Memory B cell (primary cell): ENCODE measurements at places on chromosomes 3 and 15.

GRCh38 chr3:42960282-42960681 lies 18.8 kb upstream of the GASK1A start:
- DNase-seq, result no peak

GRCh38 chr3:45730409-45731154 lies 41.4 kb downstream of the SACM1L start:
- DNase-seq, result no peak

GRCh38 chr3:52537165-52537620 lies 788 bp downstream of the UQCC5 start:
- no peak for DNase-seq

GRCh38 chr15:63931556-63931955 lies 97.8 kb upstream of the HERC1 start:
- no peak for DNase-seq

DNA sequence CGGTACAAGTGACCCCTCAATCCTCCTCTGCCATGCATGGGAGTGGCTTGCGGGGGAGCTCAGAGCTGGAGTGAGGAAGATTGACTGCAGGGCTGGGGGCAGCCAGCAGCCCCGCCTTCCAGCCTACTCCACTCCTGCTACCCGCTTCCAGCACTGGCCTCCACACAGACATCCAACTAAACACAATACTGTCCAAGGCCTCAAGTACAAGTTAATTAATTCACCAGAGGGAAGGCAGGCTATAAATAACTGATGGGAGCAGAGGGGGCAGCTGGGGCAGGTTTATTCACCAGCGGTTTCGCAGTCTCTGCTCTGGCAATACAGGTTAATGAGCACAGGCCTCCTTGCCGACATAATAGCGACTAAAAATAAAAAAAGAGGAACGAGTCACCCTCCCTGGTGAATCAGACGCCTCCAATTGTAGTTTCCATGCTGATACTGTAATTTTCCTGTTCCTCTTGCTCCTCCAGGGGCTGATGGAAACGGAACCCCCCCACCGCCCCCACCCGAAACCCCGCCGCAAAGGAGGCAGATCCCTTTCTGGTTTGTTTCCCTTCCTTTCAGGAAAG lies 166.4 kb upstream of the TLE3 start:
- DNase-seq, result peak; percentile 41

GRCh38 chr3:139934613-139935015 lies 371 bp upstream of the CLSTN2 start:
- no peak for DNase-seq

DNA sequence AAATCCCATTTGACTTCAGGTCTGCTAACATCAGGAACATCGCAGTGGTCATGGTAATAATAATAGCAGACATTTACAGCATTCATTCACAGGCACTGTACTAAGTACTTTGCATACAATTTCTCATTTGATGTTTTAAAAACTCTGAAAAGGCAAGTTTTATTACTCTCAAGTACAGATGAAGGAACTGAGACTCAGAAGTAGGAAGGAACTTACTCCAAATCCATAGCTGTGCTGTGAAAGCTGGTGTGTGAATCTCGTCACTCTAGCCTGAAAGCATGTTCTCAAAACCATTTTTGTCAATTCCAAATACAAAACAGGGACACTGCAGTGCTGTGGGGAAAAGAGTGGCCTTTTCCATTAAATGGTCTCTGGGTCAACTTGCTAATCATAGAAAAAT lies 179.9 kb downstream of the FAM43A start:
- no peak for DNase-seq

DNA sequence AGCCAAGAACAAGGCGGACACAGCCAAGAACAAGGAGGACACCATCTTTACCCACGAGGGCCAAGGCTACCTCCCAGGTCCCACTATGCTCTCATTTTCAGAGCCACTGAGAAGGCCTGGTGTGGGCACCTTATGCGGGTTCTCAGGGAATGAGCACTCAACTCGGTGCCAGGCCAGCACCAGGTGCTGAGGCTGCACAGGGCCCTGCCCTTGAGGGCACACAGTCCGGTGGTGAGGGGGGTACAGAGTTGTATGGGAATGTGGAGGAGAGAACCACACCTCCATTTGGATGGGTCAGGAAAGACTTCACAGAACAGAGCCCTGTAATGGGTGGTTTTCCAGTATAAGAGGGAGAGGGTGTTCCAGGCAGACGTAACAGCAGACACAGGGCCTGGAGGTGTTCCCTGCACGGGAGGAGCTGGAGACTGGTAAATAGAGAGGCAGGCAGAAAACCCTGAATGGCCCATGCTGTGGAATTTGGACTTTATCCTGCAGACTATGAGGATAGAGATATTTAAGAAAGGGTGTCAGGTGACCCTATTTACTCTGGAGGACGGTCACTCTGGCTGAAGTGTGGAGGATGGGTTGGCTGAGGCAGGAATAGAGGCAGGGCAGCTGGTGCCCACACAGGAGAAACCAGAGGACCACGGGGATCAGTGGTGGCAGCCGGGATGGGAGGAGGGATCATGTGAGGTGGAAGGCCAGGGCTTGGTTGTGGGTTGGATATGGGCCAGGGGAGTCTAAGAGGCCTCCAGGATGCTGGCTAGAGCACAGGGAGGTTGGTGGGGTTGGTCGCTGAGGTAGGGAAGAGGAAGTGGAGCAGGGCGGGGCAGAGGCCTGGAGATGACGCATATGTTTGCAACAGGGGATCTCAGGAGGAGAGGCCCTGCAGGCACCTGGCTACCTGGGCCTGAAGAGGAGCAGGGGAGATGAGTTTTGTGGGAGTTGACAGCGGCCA lies 34.6 kb downstream of the CRABP1 start:
- DNase-seq, result no peak

DNA sequence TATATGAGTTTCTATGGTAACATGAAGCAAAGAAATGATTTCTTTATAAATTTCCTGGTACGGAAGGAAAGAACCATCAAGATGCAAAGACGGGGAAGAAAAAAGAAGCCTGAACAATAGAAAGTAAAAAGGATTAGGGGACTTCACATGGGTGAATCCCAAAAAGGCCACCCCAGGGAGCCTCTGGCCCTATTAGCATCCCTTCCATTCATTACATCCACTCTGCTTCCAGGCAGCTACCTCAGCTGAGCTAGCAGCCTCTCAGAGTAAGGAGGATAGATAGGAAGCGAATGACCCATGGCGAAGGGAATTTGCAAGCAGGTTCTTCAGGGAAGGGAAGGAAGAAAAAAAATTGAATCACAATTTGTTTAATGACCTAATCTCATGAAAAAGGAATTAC lies 81.6 kb downstream of the GABRB3 start:
- DNase-seq, result no peak

- peak; percentile 90 for DNase-seq
These were observed at the start of gene PPIB for GRCh38 chr15:64162869-64163658. Gene PPIB (minus strand): TSS chr15:64163022. CDS start chr15:64162986, 36 bp downstream.

DNA sequence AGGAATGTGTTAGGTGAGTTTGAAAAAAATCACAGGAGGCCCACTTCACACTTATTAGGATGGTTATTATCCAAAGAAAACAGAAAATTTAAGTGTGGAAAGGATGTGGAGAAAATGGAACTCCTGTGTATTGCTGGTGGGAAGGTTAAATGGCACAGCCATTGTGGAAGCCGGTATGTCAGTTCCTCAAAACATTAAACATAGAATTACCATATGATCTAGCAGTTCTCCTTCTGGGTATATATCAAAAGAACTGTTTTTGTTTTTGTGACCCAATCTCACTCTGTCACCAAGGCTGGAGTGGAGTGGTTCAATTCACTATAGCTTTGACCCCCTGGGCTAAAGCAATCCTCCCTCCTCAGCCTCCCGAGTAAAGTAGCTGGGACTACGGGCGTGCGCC lies 10.4 kb upstream of the ZFYVE19 start:
- no peak for DNase-seq

DNA sequence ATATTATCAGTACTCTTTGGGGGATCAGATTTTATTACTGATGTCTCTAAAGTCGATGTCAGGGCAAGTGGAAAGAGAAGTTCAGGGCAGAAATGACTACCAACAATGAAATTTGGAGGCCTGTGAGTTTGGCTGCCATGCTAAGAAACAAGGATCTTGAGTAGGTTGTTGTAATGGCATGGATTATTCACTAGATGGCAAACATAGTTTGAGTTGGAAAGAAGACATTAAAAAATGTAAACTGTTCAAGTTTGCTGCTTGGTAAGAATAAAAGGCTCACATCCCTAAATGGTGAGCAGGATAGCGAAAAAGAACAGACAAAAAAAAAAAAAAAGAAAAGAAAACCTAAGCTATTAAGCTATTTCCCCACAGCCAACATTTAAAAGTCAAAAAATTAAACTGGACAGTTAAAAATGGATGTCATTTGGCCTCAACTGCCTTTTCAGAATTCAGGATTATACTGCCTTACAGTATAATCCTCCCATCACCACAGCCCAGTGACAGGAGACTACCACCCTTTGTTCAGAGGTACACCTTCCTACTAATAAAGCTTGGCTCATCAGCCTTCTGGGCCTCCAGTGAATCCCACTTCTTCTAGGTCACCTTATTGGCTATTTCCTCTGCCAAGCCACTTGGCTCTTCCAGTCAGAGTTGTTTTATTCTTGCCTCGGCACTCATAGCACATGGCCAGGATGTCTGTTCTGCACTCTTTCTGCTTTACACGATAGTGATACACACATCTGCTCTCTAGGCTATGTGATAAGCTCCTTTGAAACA lies 163.7 kb downstream of the PLD1 start:
- no peak for DNase-seq

- no peak for DNase-seq
These were observed 22.2 kb downstream of the TMEM43 start for GRCh38 chr3:14147066-14147435.

DNA sequence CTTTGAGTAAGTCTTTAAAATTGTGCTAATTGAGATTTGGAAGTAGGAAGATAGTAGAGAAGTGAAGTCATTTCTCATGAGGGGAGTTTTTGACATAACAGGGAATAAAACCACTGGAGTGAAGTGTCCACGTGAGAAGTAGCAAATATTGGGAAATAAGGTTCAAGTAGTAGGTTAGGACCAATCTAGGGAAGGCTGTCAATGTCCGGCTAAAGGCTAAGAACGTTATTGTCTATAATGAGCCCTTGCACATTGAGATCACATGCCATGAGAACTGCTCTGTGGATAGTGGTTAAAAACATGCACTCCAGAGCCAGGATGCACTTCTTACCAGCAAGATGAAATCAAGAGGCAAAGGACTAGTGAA lies 459.9 kb upstream of the TPRG1 start:
- DNase-seq, result no peak

DNA sequence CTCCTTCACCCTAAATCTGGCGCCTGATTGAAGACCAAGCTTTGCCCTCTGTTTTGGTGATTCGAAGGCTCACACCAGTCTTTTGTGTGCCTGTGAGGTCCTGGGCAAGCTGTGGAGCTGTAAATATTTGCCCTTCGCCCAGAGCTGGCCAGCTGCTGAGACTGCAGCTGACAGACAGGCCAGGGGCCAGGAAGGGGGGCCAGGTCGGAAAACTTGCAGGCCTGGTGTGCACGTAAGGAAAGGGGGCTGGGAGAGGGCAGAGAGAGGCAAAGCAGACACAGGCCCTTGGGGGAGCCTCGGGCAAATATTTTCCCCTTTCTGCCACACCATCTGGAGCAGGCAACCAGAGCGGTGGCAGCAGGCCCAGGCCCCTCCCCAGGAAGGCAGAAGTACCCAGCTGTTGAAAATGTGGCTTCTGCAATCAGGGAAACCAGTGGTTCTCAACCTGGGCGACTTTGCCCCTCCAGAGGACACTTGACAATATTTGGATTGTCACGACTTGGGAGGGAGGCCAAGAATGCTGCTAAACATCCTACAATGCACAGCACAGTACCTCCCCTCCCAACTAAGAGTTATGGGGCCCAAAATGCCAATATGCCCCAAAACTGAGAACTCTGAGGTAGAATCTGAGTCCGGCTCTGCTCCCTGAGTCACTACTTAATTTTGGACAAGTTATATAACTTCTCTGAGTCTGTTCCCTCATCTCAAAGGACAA lies 2.5 kb downstream of the PDZRN3 start:
- no peak for DNase-seq

DNA sequence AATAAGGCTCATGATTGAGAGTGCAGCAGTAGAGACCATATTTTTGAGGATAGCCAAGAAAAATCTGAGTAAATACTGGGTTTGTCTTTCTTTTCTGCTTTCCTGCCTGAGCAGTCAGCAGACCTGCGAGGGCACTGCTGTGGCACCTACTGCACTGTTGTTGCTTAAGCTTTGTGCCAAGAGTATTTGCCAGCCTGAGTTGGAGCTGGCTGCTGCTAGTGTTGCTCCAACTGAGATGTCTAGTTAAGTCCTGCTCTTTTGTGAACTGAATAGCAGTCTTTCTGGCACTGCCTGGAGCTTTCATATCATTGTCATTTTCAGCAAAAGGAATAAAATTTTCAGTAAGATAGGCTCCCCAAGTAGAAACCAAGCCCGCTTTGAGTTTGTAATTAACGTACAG lies 214.5 kb upstream of the P2RY1 start:
- no peak for DNase-seq

- DNase-seq, result no peak
These were observed 54.4 kb downstream of the SH3BP5 start for GRCh38 chr3:15277861-15278500.

GRCh38 chr3:66220602-66221377 lies at the start of gene SLC25A26:
Gene SLC25A26 (plus strand): TSS chr3:66221001. CDS start chr3:66221095, 94 bp downstream.
- peak; percentile 87 for DNase-seq

- DNase-seq, result no peak
These were observed 17.9 kb downstream of the ATP6V1A start for GRCh38 chr3:113764698-113765097.

DNA sequence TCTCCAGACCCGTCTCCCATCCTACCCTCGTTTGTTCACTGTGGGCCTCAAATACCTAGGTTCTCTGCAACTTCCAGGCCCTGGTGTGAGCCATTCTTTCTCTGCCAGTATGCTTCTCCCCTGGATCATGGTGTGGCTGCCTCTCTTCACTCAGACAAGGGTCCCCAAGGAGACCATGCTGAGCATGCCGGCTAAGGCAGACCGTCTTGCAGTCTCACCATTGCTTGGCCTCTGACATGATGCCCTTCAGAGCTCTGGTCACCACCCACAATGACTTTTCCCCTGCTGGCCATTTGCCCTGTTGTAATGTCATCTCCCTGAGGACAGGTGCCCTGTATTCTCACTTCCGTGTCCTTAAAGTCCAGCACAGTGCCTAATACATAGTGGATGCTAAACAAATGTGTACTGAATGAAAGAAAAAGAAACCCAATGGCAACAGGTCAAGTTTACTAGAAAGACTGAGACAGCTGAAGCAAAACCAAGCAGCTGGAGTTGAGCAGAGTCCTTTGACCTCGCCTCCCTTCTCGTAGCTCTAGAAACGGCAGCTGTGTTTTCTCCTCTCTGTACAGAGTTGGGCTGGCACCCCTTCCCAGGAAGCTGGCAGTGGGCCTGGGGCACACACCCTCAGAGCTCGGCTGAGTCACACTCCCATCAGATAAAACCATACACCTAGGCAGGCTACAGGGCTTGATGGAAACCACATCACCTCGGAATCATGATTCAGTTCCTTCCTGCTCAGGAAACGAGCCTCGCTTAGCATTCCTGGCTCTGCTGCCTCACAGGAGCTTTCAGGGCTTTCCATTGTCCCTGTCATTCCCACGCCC lies 8.6 kb downstream of the TLR9 start:
- DNase-seq, result no peak

GRCh38 chr3:64653101-64653500 lies 34.7 kb downstream of the ADAMTS9 start:
- no peak for DNase-seq
